Activated CD8-positive, alpha-beta memory T cell treated with anti-CD3 and anti-CD28 coated beads for 1 hour (primary cell): ENCODE measurements at places on chromosomes 11 and 22.

DNA sequence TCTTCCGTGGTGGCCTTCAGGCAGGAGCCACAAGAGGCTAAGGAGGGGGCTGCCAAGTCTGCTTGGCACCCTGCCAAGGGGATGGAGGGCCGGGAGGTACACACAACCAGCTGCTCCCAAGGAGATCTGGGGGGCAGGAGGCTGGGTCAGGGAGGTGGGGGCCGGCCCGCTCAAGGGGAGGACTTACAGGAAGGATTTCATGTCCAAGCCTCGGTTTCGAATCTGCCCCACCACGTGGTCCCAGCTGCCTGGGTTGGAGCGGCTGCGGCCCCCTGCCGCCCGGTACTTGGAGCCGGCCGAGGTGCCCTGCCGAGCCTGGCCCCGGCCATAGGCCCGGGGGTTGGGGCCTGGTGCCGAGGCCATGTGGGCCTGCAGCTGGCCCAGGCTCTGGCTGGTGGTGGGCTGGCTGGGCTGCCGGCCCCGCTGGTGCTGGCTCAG lies 33.5 kb downstream of the LRRC10B start:
- DNase-seq, result no peak

DNA sequence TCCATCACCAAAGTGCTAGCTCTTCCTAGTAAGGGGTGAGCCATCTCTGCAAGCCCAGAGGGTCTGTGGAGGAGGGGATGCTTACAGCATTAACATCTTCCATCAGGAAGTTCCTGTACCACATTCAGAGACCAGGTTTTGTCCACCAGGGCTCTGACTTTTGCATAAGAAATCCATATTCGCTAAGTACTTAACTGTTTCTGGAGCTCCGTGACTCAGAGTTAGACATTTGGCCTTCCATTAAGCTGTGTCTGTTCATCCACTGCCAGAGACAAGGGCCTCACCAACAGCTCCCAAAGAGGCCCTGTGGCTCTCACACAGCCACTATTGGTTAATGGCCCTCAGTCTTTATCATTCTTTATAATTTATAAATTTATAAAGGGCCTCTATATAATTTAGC lies 144.6 kb downstream of the ADAMTS15 start:
- DNase-seq, result no peak

DNA sequence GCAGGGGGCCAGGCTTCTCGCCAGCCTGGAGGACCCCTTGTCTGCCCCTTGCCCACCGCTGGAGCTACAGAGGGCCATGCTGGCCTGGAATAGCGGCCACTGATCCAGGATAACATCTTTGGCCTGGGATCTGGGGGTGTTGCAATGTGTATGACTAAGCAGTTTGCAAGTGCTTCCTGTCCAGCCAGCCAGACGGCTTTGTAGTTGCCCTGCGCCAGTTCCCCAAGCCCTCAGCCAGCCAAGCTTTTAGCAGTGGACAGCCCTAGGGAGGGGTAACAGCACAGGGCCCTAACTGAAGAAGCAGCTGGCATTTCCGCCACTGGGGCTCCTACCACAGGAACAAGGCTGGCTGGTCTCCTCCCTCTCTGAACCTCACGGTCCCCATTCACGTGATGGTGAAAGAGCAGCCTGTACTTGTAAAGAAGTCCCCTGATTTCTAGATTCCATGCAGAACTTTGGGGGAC lies 32.1 kb downstream of the UQCR10 start:
- DNase-seq, result no peak

DNA sequence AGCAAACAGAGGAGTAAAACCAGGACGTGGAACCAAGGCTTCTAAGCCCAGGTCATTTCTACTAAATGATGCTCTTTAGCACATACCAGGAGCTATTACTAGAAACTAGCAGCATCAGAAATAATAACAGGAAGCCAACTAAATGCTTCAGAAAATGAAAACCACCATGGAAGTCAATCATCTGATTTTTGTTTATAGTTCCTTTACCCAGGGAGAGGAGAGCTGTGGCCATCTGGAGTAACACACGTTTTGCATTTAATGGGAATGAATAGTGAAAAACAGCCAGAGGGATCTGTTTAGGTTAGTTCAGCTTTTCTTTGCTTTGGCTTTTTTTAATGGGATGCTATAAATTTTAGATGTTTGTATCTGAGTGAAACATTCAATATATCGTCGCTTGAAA lies 250.7 kb upstream of the ARHGAP20 start:
- DNase-seq, result no peak

DNA sequence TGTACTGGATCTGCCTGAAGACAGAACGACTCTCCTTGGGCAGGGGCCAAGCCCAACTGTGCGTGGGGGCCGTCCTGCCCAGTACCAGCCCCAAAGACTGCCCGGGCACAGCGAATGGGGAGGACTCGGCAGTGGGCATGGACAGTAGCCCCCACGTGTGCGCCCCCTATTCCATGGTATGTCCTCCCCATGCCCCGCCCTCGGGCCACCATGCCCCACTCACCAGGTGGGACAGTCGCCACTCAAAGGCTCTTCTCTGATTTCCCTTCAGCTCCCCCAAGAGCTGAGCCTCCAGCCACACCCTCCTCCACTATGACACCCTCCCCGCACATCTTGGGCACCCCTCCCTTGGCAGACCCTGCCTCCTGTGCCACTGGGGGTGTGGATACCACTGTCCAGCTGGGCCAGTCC lies 43.5 kb downstream of the GNB1L start:
- DNase-seq, result no peak
